Inflammatory macrophage (primary cell): ENCODE measurements at places on chromosomes 3 and 15.

DNA sequence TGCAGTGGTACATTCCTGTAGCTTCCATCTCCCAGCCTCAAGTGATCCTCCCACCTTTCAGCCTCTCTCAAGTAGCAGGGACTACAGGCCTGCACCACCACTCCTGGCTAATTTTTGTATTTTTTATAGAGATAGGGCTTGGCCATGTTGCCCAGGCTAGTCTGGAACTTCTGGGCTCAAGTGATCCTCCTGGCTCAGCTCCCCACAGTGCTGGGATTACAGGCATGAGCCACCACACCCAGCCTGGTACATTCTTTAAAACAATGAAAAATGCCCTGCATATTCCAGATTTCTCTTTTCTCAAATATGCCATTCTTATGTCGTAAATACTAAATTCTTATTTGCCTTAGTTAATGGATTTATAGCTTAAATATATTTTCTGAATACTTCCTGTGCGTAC, 581.4 kb downstream of the MECOM start:
- no peak for DNase-seq

DNA sequence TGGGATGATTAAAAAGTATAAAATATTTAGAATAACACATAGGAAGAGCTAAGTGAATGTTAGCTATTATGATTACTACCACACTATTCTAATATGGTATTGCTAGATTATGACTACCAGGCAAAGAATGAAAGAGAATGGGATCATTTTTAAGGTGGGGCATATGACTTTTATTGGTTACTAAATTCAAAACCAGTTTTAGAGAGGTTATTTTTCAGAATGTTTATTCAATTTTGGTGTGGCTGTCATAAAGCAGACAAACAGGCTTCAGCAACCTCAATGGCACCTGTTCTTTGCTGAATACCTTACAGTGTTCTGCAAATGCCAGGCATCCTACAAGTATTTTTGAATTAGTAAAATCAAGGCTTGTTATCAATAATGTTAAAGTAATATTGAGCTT, 12.8 kb downstream of the SPTSSB start:
- DNase-seq, result no peak

- no peak for DNase-seq
Measured at GRCh38 chr3:14240366-14240765, 61.7 kb downstream of the LSM3 start.

DNA sequence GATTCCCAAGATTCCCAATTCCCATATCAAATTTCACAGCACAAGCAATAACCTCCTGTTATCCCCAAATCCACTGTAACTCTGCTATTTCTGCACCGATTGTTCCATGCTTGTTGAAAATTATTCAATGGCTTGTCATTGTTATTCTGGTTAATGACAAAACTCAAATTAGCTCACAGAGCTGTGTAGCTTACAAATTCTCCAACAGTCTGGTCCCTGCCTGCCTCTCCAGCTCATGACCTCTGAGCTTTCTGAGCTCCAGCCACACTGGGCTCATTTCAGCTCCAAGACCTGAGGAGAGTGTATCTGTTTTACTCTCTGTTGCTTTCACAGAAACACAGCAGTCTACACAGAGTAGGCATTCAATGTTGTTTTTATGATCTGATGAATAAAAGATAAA, 3.3 kb downstream of the DPPA2 start:
- DNase-seq, result no peak

- DNase-seq, result peak; percentile 68
Measured at GRCh38 chr3:103048068-103048722, 613.4 kb downstream of the ZPLD1 start.

DNA sequence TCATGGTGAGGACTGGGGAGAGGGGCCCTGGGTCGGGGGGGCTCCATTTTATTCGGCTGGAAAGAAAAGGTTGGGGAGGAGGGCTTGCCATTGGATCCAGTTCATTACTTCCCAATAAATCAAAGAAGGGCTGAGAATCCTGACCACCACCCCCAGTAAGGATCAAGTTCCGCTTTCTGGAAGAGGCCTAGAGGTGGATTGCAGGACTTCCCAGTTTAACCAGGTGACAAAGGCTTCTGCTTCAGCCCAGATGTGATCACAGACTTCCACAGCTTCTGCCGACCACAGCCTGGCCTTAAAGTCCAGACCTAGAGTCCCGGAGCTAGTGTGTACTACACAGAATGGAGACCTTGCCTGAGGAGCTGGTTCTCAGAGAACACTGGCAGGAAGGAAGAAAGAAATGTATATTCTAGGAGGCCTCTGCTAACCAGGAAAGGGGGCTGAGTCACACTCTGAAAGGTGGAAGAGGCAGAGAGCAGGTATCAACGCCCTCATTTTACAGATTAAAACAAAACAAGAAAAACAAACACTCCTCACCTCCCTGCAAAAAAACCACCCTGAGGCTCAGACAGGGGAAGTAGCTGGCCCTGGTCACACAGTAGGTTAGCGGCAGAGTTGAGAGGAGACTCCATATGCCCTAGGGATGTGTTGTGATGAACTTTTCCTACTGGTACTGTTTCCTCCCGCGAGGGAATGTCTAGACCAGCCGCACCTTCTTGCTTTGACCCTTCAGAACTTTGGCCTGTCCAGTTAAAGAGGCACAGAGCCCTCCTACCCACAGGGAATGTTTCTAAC, 1.1 kb upstream of the CEMIP start:
- no peak for DNase-seq

DNA sequence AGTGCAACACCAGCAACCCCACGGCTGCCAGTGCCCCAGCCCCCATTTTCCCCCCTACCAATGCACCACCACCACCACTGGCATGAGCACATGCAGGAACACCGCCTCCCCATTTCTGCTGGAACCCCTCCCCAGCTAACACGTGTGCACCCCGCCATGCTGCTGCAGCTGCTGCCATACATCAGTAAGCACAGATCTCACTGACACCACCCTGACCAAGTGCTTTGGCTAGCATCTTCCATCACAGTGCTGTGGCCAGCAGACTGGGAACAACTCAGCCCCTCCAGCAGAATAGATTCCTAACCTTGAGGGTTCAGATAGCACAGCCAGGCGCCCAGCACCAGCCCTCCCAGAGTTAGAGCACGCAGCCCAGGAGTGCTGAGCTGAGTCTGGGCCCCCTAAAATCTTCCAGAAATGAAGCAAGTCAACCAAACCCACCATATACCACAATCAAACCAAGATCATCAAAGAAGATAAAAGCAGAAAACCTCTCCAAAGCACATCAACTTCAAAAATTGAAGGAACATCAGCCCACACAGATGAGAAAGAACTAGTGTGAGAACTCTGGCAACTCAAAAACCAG, 81.2 kb upstream of the CDV3 start:
- no peak for DNase-seq

GRCh38 chr15:29270169-29270955, 740 bp upstream of the NSMCE3 start:
- no peak for DNase-seq

GRCh38 chr3:38268087-38268486, 2.5 kb downstream of the SLC22A13 start:
- peak; percentile 37 for DNase-seq

DNA sequence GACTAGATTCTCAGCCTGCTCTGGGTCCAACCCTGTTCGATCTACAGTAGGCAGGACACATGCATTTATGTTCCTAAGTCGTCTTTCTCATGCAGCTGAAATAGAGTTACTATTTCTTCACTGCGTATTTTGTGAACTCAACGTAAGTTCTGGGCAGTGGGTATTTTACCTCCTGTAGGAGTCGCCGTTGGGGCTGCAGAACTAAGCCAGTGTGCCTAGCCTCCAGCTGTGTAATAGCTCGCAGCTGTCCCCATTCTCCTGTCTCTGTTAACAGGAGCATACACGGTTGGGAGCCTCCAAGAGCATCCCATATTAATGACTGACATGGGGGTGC, 58.4 kb upstream of the HRH1 start:
- no peak for DNase-seq

- no peak for DNase-seq
Measured at GRCh38 chr3:193346259-193346658, 32.3 kb downstream of the ATP13A5 start.

DNA sequence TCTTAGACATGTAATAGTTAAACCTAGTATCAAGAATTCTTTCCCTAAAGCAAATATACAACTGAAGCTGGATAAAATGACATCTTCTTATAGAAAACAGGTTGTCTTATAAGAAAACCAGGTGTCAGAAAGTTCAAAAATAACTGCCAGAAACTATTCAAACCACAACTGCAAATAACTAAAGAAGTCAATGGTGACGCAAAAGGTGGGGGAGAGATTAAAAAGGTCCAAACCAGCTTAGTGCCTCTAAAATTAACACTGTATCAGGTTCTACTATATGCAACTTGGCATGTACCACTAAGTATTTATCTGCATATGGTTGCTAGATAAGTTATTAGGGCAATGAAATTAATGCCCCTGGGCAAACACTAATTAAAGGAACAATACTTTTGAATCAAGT, 136.8 kb downstream of the TBL1XR1 start:
- DNase-seq, result no peak

GRCh38 chr3:21169948-21170347, 581.1 kb downstream of the ZNF385D start:
- DNase-seq, result no peak

GRCh38 chr3:185746470-185746869, 78.4 kb downstream of the IGF2BP2 start:
- DNase-seq, result peak; percentile 14

DNA sequence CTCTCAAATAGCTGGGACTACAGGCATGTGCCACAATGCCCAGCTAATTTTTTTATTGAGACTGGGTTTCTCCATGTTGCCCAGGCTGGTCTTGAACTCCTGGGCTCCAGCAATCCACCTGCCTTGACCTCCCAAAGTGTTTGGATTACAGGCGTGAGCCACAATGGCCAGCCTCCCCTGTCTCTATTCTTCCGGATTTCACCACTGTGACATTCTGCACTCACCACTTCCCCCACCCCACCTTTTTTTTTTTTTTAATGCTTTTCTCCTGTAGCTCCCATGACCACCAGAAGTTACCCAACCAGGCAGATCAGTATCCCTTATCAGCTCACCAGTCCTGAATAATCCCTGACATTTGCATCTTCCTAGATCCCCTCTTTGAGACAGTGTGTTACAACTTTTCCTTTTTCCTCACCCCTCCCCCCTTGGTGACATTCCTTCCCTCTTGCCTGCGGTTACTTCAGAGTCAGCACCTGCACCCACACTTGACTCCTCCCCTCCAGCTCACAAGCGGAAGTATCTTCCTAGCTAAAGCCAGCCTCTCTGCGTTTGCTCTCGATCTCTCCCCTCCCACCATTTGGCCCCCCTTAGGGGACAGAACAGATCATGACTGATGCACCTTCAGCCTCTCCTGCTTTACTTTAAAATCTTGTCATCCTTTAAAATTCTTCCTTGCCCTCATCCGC, 13.5 kb upstream of the ZNF592 start:
- peak; percentile 75 for DNase-seq

DNA sequence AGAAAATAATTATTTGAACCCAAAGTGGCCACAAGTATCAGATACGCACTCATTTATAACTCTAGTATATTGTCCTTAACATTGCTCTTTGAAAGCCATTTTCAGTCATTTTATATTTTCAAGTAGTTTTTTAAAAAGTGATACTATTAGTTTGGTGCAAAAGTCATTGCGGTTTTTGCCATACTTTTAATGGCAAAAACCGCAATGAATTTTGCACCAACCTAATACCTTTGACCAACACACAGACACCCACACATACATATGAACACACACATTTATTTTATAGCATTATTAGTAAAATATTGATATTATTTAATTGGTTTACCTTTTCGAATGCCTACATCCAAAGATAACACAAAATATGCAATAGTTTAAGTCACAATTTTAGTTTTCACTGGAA, 154.3 kb downstream of the EPHA3 start:
- DNase-seq, result no peak

DNA sequence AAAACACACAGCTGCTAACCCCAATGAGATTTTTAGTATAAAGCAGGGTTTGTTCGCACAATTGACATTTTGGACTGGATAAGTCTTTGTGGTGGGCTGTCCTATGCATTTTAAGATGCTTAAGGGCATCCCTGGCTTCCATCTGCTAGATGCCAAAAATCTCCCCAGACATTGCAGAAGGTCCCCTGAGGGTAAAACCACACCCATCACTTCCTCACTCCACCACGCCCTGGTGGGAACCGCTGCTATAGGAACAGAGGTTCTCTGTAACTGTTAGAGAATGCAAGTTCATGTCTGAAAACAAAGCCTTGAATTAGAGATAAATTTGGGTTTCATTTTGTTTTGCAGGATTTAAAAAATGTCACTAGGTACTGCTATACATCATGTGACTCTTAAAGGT, 67.7 kb downstream of the ARHGEF26 start:
- DNase-seq, result peak; percentile 13

GRCh38 chr3:80010021-80010571, 242.3 kb upstream of the ROBO1 start:
- no peak for DNase-seq

DNA sequence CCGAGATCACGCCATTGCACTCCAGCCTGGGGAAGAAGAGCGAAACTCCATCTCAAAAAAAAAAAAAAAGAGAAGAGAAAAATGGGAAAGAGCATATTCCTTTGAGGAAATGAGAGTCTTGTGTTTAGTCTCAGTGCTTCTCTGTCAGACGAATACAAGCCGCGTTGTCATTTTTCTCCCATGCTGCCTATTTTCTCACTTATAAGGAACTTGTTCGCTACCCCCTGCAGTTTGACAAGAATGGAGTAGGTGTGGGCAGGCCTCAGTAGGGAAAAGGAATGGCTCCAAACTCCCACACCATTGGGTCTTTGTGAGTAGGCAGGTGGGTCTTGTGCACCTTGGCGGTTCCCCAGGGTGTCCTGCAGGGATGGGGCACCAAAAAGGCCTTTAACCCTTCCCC, 6.5 kb downstream of the GPR160 start:
- peak; percentile 74 for DNase-seq

DNA sequence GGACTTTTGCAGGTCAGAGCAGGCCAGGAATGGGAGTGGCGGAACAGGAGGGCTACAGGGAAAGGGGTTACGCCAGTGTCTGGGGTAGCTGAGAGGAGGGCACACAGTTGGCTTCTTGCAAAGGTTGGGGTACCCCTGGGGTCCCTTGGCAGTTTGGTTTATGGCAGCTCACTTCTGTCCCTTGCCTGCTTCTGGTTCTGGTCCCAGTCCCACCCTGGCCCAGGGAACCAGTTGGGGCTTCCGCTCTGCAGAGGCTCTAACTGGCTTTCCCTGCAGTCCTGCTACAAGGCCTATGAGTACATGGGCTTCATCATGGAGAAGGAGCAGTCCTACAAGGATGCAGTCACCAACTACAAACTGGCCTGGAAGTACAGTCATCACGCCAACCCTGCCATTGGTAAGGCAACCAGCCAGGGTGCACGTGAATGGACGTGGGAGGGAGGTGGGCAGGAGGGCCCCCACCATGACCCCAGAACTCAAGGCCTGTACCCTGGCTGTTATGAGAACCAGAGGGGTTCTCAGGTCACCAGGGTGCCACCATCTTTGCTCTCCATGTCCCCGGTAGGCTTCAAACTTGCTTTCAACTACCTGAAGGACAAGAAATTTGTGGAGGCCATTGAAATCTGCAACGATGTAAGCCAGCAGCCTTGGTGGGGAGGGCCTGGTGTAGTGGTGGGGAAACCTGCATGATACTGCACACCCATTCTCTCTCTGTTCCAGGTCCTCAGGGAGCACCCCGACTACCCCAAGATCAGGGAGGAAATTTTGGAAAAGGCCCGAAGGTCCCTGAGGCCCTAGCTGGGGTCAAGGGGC, 15.2 kb downstream of the CSRNP1 start:
- no peak for DNase-seq
